Esophagus mucosa (tissue), 1 donor: ENCODE measurements at places on chromosomes 7 and 10.
A peak's percentile ranks its signal among the peaks of the same experiment; 100 is the strongest.

- ATAC-seq, result no peak
Observed at GRCh38 chr10:3897156-3897555, 112.1 kb upstream of the KLF6 start.

DNA sequence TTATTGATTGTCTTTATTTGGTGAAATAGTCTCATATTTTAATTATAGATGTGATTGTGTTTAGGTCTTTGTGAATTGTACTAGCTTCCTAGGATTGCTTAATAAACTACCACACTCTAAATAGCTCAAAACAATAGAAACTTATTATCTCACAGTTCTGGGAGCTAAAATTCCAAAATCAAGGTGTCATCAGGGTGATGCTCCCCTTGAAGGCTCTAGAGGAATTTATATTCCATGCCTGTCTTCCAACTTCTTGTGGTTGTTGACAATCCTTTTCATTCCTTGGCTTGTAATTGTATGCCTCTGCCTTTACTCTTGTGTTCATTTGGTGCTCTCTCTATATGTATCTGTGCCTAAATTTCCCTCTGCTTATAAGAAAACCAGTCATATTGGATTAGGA lies 155.3 kb upstream of the AKR1E2 start:
- ATAC-seq, result peak; percentile 32

DNA sequence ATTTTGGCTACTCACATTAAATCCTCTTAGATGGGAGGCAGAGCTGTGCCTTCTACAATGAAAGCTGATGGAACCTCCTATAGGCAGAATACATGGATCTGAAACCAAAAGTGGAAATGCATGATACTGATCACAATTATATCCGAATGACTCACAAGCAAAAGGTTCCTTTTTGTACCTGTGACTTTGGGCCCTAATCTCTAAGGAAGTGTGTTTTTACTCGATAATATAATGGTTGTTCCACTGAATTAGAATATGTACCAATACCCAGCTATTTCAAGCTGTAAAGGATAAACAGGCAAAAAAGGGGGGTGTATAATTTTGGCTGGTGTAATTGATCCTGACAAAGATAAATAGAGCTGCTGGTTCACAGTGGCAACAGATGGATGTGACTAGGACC lies 17.6 kb upstream of the LAMB1 start:
- no peak for ATAC-seq

GRCh38 chr10:75645704-75646103 lies 214.3 kb downstream of the LRMDA start:
- no peak for ATAC-seq

GRCh38 chr10:92530891-92531535 lies 42.9 kb downstream of the IDE start:
- ATAC-seq, result no peak

- ATAC-seq, result no peak
Observed at GRCh38 chr10:88196291-88196690, 332.9 kb downstream of the PTEN start.

DNA sequence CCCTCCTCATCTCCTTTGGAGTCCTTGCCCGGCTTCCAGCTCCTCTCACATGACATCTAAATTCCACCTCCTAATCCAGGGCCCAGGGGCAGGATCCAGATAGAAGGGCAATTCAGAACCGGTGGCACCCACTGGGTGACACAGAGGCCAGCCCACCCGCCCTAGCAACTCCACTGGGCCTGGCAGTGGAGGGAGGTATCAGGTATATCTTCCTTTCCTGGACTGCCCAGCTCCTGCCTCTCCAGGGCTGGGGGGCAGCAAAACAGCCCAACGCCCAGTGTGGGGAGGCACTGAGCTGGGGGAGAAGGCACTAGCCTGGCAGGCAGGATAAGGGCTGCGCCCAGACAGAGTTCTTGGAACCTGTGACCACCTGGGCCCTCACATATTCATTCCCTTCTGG lies 10.4 kb upstream of the TRIM8 start:
- ATAC-seq, result no peak

DNA sequence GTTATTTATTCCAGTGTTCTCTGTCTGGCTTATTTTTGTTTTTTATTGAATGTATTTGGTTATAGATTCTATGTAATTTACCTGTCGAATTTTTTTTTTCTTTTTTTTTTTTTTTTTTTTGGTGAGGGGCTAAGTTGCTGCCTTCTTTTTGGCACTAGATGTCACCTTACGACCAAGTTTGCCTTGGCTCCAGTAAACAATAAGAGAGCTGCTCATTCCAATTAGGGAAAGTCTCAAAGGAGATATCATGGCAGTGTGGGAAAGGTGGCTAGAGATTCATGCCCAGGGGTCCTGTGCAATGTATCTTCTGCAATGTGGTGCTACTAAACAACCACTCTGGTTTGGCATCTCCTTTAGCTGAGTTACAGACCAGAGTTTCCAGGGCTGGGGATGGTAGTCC lies 84.0 kb downstream of the PTPN20 start:
- no peak for ATAC-seq

DNA sequence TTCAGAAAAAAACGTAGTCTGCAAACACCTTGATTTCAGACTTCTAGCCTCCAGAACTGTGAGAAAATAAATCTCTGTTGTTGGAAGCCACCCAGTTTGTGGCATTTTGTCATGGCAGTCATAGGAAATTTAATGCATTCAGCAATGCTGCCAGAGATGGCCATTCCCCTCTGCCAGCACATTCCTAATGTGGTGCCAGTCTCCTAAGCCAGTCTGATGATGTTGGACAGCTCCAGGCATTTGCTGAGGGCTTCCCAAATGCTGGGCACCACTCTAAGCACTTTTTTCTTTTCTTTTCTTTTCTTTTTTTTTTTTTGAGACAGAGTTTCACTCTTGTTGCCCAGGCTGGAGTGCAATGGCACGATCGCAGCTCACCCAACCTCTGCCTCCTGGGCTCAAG lies 666.7 kb upstream of the C7orf33 start:
- no peak for ATAC-seq

GRCh38 chr7:94595717-94596116 lies 60.2 kb downstream of the SGCE start:
- ATAC-seq, result no peak

- ATAC-seq, result no peak
Observed at GRCh38 chr10:98242823-98243222, 25.2 kb downstream of the LOXL4 start.

- ATAC-seq, result no peak
Observed at GRCh38 chr7:133854739-133855138, 272.4 kb upstream of the LRGUK start.

GRCh38 chr10:102195296-102195870 lies 30.7 kb upstream of the ELOVL3 start:
- ATAC-seq, result no peak

DNA sequence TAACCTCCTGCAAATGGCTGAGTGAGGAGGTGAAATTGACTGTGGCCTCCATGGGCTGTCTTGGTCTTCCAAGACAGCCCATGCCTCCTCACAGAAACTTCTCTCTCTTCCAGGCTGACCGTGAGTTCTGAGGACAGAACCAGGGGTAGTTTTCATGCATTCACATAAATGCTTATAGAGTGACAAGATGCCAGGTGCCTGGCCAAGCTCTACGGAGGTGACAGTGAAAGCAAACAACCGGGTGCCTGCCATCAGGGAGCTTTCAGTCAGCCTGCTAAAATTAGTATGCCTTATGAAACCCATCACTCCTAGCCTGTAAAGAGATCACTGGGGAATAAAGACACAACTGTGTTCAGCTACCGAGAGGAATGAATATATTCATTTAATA lies 919 bp upstream of the RHOBTB1 start:
- ATAC-seq, result no peak

DNA sequence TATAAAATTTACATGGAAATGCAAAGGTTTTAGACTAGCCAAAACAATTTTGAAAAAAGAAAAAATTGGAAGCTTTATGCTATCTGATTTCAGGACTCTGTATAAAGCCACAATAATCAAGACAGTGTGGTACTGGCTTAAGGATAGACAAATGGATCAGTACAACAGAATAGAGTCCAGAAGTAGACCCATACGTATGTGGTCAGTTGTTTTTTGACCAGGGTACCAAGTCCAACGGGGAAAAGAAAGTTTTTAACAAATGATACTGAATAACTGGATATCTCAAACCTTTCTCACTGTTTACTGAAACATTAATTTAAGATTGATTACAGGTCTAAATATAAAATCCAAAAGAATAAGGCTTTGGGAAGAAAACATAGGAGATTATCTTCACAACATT lies 79.7 kb downstream of the PODXL start:
- ATAC-seq, result no peak

- no peak for ATAC-seq
Observed at GRCh38 chr7:98728555-98728954, 111.5 kb downstream of the NPTX2 start.

DNA sequence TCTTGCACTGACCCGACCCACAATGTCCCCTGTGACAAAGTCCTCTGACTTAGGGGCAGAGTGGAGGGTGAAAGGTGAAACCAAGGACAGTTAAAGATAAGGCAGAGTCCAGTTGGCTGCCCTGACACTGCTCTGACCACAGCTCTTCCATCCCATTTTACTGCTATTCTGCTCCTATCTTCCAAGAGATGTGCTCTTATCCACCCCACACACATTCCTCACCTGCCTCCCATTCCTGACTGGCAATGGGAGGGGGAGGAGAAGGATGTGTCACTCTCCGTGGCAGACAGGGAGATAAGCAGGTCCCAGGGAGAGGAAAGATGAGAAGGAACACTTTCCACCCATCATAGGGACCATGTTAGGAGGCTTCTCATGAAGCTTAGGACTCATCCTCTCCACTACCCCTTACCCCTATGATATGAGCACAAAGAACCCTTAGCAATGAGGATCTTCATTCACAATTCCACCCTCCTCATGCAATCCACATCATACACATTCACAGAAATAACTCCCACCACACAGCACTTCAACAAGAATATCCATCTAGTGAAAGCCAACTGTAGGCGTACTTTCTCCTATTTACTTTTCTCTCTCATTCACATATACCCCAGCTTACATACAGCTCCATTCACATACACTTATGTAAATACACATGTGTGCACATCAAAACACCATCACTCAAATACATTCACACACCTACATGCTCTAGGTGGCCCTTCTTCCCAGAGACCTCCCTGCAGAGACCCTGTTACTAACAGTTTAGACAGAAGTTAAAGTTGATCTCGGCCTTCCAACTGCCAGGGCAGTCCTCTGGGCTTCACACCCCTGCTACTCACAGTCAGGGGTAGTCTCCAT lies 6.6 kb downstream of the SYNPO2L start:
- ATAC-seq, result no peak

DNA sequence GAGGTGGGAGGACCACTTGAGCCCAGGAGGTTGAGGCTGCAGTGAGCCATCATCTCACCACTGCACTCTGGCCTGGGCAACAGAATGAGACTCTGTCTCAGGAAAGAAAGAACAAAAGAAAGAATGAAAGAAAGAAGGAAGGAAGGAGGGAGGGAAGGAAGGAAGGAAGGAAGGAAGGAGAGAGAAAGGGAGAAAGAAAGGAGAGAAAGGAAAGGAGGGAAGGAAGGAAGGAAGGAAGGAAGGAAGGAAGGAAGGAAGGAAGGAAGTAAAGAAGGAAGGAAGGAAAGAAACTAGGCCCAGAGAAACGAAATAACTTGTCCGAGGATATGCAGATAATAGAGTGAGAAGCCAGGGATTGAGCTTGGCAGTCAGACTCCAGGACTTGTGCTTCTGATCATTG lies 102.1 kb downstream of the SKIDA1 start:
- no peak for ATAC-seq

DNA sequence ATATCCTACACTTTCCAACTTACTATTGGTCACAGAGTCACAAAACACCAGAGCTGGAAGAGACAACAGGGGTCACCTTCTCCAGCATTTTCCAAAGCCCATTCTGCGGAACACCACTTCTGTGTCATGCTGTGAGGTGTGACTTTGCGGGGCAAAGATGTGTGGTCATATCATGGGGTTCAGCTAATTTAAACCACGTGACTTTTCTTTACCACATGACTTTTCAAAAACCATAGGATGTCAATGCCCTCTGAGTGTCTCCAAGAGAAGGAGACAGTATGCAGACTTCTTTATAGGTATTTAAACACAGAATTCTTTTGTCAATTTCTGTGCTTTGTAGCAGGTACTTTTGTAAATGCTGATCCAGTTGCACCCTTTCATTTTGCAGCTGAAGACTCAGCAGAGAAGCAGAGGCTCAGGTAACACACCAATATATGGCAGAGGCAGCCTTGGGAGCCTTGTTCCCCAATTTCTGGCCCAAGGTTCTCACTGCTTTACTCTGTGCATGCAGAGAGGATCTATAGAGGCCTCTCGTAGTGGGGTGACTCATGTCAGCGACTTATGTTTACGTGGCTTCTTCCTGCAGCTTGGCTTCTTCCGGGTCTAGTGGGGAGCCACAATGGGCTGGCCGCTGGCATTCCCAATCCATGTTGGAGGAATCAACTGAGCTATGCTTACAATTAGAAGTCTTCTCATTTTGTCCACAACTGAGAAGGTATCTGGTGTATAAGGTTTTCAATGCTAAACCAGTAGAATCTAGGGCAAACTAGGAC lies 104.0 kb upstream of the RHOBTB1 start:
- ATAC-seq, result no peak

GRCh38 chr10:60414877-60415585 lies 25.4 kb upstream of the ANK3 start:
- ATAC-seq, result no peak

DNA sequence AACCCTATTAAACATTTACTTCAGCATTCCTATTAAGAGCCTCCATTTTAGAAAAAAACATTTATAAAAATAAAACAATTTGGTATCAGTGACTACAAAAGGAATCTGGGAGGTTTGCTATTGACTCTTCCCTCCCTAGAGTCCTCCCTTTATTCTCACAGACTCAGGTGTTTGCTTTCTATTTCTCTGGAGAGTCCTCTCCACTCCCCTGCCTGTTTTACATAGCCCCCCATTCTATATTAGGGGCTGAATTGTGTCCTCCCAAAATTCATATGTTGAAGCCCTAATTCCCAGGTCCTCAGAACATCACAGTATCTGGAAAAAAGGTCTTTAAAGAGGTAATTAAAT lies 69.8 kb downstream of the COA1 start:
- no peak for ATAC-seq

DNA sequence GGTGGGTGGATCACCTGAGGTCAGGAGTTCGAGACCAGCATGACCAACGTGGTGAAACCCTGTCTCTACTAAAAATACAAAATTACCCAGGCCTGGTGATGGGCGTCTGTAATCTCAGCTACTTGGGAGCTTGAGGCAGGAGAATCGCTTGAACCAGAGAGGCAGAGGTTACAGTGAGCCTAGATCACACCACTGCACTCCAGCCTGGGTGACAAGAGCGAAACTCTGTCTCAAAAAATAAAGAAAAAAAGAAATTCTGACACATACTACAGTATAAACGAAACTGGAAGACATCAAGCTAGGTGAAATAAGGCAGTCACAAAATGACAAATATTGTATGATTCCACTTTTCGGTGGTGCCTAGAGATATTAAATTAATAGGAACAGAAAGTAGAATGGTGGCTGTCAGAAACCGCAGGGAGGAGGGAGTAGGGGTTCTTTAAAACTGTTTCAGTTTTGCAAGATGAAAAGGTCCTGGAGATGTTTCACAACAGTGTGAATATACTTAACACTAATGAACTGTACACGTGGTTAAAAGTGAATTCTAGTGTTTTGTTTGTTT lies 23.2 kb downstream of the PILRA start:
- ATAC-seq, result peak; percentile 31
